ENCODE measurements at places on chromosomes 12 and 14. TPM values are rescaled to one million over a fixed set of nuclear protein-coding genes. Genes with fewer than 3 reads are reported as not detected.

- no peak overlapping the region for H3K27ac ChIP-seq
- H3K27me3 ChIP-seq = no peaks in the 10 kb centered on the region
- no peak for DNase-seq
- H3K4me1 ChIP-seq = peaks cover 22% of the 10 kb centered on the region
- H3K36me3 ChIP-seq = no peaks in the 10 kb centered on the region
Observed at GRCh38 chr12:94832780-94833681, 170.5 kb downstream of the NDUFA12 start.

GRCh38 chr12:24553259-24553658 lies 395.6 kb downstream of the BCAT1 start:
- H3K4me3 ChIP-seq = no peak overlapping the region
- no peaks in the 10 kb centered on the region for H3K36me3 ChIP-seq
- H3K4me1 ChIP-seq = no peaks in the 10 kb centered on the region

The TMEM116 gene
- 11.2 TPM for total RNA-seq

DNA sequence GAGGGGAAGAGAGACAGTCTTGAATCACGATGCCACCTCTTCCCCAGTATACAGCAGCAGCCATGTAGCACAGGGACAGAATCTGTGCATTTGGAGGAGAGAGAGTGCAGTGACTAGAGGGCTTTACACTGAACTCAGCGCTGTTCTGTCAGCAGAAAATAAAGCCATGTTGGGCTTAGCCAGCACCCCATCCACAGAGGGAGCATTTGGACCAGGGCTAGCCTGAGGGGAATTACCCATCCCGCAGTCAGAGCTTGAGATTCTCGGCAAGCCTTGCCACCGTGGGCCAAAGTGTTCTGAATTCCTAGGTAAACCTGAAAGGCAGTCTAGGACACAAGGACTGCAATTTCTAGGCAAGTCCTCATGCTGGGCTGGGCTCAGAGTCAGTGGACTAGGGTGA lies 120.4 kb upstream of the CNOT2 start:
- no peak overlapping the region for H3K4me3 ChIP-seq
- no peaks in the 10 kb centered on the region for H3K36me3 ChIP-seq
- peaks cover 4% of the 10 kb centered on the region for H3K27me3 ChIP-seq

The LRRC9 gene
- not detected for total RNA-seq

The KRT8 gene
- total RNA-seq = 0.56 TPM

The ASIC1 gene
- total RNA-seq = 7.3 TPM

DNA sequence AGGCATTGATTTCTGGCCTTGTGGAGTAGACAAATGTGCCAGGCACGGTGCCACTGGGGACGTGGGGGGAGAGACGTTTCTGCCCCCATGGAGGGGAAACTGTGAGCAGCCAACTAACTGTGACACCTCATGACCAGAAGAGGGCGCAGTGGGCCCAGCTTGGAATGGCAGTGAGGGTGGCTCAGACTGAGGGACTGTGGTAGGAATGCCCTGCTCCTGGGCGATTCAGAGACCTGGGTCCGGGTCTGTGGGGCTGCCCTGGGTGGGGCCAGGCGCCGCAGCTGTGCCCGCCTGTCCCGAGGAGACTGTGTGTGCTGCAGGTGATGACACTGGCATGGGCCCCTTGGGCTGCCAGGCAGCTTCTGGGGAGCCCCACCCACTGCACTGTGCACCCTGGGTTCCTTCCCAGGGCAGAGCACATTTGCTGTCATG lies 60.6 kb downstream of the SLC25A47 start:
- no peak overlapping the region for H3K4me3 ChIP-seq
- H3K4me1 ChIP-seq = peaks cover 4% of the 10 kb centered on the region
- peak; percentile 82 for DNase-seq
- H3K36me3 ChIP-seq = peaks cover 2% of the 10 kb centered on the region

GRCh38 chr14:56998728-56999127 lies 188.4 kb upstream of the OTX2 start:
- no peak for DNase-seq
- H3K27ac ChIP-seq = no peak overlapping the region
- H3K4me3 ChIP-seq = no peak overlapping the region
- H3K4me1 ChIP-seq = no peaks in the 10 kb centered on the region
